ENCODE measurements at places on chromosomes 3 and 15.

DNA sequence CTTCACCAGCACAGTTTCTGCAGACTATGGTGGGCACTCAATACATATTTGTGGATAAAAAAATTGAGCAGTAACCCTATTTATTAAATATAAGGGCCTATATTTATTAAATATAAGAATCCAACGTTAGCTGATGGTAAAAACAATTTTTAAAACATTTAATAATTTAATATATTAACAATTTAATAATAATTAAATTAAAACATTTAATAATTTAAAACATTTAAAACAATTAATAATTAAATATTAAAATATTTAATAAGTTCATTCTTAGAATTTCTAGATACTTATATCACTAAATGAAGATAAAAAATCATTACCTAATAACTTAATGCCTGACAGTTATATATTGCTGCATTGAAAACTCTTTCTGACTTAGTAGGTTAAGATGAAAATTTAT lies 880.2 kb upstream of the EPHA6 start:
- no peak for DNase-seq

GRCh38 chr3:110755345-110755744 lies 316.3 kb upstream of the NECTIN3 start:
- DNase-seq = no peak

DNA sequence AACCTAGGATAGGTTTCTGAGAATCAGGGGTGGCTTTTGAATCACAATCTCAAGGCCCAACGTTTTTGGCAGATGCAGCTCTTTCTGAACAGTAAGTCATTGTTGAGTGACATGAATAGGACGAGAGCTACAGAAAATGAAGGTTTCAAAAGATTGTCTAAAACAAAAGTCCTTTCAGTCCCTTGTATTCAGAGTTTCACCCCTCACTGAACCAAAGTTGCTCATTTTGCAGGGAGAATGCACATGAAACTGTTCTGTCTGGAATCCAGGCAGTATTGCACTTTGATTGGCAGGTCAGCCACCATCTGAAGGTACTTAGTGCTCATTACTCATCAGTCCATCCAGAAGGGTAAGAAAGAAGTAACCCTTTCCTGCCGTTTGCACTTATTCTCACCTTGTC lies 24.1 kb upstream of the RASGRP1 start:
- DNase-seq = no peak

DNA sequence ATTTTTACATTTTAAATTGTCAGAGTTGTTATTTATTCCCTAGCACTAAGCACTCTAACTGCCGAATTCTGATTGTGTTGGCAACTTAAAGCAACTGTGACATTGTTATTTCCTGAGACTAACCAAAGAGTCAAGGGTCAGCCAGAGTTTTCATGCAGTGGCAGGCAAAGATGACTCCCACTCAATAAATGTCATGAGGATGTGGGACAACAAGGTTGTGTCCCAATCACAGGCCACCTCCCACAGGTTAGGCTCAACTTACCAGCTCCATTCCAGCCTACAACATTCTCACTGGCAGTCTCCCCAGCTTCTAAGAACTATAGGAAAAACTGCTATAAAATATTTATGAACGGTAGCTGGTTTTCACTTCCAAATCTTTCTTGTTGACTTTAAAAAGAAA lies 80.1 kb downstream of the RSL24D1 start:
- DNase-seq = peak; percentile 6

DNA sequence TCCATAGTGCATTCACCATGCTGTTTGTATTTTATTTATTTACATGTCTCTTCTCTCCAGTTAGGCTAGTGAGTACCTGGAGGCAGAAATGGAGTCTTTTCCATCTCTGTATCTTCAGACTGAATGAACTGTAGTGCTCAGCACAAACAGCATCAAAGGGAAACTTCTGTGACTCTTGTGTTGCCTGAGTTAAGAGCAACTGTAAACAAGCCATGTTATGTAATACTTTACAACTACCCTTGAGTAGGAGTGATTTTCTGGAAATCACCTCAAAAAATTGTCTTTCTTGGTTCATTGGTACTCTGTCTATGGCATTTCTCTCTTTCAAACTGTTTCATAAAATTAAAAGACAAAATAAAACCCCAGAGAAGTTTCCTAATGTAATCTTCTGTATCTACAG lies 258.3 kb downstream of the CGGBP1 start:
- no peak for DNase-seq

GRCh38 chr3:126130081-126130855 lies 46.3 kb upstream of the SLC41A3 start:
- no peak for DNase-seq

DNA sequence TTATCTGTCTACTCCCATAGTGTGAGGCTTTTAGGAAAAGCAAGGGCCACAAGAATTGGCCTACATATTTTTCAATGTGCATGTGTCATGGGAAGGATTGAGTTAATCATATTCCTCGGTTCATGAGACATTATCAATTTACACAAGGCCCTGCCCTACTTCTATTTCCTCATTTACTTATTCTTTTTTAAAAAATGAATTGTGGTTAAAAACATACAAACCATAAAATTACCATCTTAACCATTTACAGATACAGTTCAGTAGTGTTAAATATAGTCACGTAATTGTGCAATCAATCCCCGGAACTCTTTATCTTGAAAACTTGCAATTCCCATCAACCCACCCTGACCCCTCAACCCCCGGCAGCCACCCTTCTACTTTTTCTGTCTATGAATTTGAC lies 284.0 kb upstream of the GADL1 start:
- no peak for DNase-seq

GRCh38 chr3:50520849-50521248 lies 17.4 kb upstream of the CACNA2D2 start:
- DNase-seq = no peak

GRCh38 chr15:72156928-72157327 lies 38.7 kb downstream of the SENP8 start:
- DNase-seq = peak; percentile 38

DNA sequence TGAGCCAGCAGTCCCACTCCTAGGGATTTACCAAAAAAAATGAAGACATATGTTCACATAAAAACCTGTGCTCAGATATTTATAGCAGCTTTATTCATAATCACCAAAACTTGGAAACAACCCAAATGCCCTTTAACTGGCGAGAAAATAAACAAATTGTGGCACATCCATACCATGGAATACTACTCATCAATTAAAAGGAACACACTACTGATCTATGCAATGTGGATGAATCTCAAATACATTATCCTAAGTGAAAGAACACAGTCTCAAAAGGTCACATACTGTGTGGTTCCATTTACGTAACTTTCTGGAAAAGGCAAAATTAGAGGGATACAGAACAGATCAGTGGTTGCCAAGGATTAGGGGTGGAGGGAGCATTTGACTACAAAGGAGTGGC lies 394.5 kb downstream of the SHQ1 start:
- DNase-seq = no peak

- DNase-seq = no peak
These were observed 722 bp downstream of the RBMS3 start for GRCh38 chr3:29281344-29282241.

- no peak for DNase-seq
These were observed 22.6 kb downstream of the NTRK3 start for GRCh38 chr15:88233921-88234320.

- no peak for DNase-seq
These were observed 40.5 kb upstream of the SMAD6 start for GRCh38 chr15:66661432-66662096.

GRCh38 chr15:89671687-89672086 lies 7.5 kb downstream of the PLIN1 start:
- DNase-seq = no peak

DNA sequence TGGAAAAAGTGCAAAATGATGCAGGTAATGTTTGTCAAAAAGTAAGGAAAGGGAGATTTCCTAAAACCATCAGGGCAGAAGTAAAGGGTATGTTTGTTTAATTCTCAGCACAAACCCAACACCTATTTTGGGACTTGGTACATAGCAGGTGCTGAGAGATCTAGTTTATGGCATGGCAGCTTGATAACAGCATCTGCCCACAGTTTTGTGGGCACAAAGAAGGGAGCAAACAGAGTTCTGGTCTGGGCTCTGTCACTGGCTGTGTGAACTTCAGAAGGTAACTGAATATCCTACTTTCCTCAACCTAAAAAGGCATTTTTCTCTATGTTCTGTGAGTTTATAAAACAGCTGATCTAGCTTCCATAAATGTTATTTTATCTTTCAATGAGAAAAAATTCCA lies 141.6 kb downstream of the PLCH1 start:
- DNase-seq = no peak

DNA sequence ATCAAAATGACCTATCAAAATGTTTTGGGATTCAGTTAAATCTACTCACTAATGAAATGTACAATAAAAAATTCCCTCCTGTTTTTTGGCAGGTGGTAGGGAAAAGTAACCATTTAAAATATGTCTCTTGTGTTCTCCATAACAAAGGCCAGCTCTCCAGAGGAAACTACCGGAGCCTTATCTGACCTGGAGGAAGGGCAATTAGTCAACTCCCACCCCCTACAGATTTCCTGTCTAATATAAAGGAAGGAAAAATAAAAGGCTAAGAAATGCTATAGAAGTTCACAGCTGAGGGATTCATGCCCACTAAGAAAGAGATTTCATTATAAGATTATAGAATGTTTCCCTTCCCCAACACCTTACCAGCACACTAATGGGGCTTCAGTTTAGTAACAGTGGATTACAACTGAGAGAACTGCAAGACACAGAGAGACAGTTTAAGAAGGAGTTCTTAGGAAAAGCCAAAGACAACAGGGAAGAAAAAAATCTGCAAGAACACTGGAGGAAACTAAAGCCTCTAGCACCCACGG lies 376.5 kb upstream of the KCNMB2 start:
- no peak for DNase-seq

GRCh38 chr15:60660290-60661051 lies 181.5 kb upstream of the ICE2 start:
- peak; percentile 70 for DNase-seq

- DNase-seq = no peak
These were observed 139.2 kb upstream of the WNT5A start for GRCh38 chr3:55626279-55626665.

GRCh38 chr3:120436523-120437050 lies 14.2 kb downstream of the FSTL1 start:
- DNase-seq = no peak

All from suppressor macrophage treated with lipopolysaccharide for 4 hours (primary cell).